Activated T-helper 1 cell treated with anti-CD3 and anti-CD28 coated beads, Interleukin-12 subunit alpha, Interleukin-12 subunit beta, Interleukin-2, Interleukin-4 antibody, amounts not matched to agents 30 ng/mL and 10 ng/mL and 1 ng/mL, durations not matched to agents 14 hours and 24 hours and 36 hours (primary cell): ENCODE measurements at places on chromosomes 13 and 19.
A peak's percentile ranks its signal among the peaks of the same experiment; 100 is the strongest.

GRCh38 chr13:70408865-70409264 lies 300.6 kb upstream of the KLHL1 start:
- H3K4me3 ChIP-seq, result no peak overlapping the region
- no peaks in the 10 kb centered on the region for H3K36me3 ChIP-seq
- no peak for DNase-seq
- no peaks in the 10 kb centered on the region for H3K4me1 ChIP-seq
- no peaks in the 10 kb centered on the region for H3K27me3 ChIP-seq

DNA sequence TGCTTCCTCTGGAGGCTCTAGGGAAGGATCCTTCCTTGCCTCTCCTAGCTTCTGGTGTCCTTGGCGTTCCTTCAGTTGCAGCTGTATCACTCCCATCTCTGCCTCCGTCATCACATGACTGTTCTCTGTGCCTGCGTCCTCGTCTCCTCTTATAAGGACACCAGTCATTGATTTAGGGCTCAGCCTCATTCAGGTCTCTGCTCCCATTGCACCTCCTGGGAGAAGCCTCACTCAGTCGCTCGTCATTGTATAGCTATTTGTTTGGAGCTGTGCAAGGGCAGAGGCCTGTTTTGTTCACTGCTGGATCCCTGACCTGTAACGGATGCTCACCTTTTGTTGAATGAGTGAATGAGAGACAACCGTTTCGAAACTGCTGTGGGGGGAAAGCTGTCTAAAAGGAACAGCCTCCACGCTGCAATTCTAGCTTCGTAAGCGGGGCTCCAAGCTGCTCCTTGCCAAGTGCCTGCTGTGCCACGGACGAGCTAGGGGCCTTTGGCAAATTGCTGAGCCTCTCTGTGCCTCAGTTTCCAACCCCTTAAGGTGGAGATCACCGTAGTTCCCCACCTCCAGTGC lies 17.2 kb downstream of the BRSK1 start:
- peaks cover 4% of the 10 kb centered on the region for H3K36me3 ChIP-seq
- H3K4me1 ChIP-seq, result peaks cover 17% of the 10 kb centered on the region
- H3K27me3 ChIP-seq, result no peaks in the 10 kb centered on the region
- peak overlapping the region; percentile 88 for H3K27ac ChIP-seq
- H3K4me3 ChIP-seq, result peak overlapping the region; percentile 88
- no peak for DNase-seq

GRCh38 chr13:22629374-22629773 lies 551.4 kb upstream of the SGCG start:
- no peak overlapping the region for H3K27ac ChIP-seq
- no peak for DNase-seq
- no peaks in the 10 kb centered on the region for H3K27me3 ChIP-seq

GRCh38 chr19:49637821-49638738 lies 1.9 kb downstream of the RRAS start:
- H3K4me1 ChIP-seq, result peaks cover 38% of the 10 kb centered on the region
- H3K36me3 ChIP-seq, result no peaks in the 10 kb centered on the region
- peak overlapping the region; percentile 45 for H3K27ac ChIP-seq
- no peak for DNase-seq

- peaks cover 9% of the 10 kb centered on the region for H3K36me3 ChIP-seq
- H3K4me1 ChIP-seq, result peaks cover 56% of the 10 kb centered on the region
- peak overlapping the region; percentile 23 for H3K4me3 ChIP-seq
- DNase-seq, result no peak
- H3K27ac ChIP-seq, result peak overlapping the region; percentile 78
Measured at GRCh38 chr13:79445968-79446645, 34.8 kb upstream of the NDFIP2 start.

DNA sequence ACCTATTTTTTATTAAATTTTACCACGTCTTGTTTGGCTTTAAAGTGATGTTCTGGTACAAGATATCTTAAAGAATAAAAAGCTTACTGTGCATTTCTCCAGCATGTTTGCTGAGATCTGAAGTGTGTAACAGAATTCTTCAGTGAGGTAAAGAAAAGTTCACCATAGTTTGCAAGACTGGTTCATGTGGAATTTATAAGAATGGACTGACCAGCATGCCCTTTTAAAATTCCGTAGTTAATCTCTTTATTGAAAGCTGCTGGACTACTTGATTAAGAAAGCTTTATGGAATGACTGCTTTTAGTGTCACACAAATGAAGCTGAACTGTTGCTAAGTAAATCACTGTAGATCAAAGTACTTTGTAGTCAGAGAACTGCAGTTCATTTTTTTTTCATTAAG lies 119.2 kb downstream of the GPC6 start:
- no peak for DNase-seq
- H3K27me3 ChIP-seq, result no peaks in the 10 kb centered on the region
- no peaks in the 10 kb centered on the region for H3K4me1 ChIP-seq

DNA sequence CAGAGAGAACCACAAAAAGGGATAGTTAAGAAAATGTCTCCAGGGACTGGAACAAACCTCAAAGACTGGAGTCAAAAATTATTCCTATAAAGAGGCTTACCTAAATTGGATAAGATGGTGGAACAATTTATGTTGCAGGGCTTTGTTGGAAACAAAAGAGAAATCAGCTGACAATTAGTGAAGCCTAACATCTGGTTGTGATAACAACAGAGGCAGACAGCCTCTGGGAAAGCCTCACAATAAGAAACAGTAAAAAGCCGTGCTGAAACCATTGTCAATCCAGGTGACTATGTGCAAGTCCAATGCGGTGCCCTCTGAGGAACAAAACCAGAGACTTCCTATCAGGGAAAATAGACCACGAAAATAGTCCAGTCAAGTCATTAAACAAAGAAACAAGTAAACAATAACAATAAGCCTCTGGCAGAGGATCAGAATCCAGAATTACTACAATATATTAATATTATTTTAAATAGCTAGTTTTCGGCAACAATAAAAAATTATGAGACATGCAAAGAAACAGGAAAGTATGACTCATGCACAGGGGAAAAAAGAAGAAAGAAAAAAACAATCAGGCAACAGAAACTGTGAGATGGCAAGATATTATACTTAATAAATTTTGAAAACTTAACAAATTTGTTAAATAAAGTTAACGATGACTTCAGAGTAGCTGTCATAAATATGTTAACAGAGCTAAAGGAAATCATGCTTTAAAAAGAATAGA lies 99.7 kb upstream of the RXFP2 start:
- H3K4me1 ChIP-seq, result no peaks in the 10 kb centered on the region
- no peaks in the 10 kb centered on the region for H3K27me3 ChIP-seq
- no peak overlapping the region for H3K4me3 ChIP-seq
- no peak for DNase-seq
- H3K27ac ChIP-seq, result no peak overlapping the region

GRCh38 chr19:48632692-48633147 lies 4.5 kb downstream of the DBP start:
- no peaks in the 10 kb centered on the region for H3K27me3 ChIP-seq
- peaks cover 7% of the 10 kb centered on the region for H3K36me3 ChIP-seq
- peaks cover 14% of the 10 kb centered on the region for H3K4me1 ChIP-seq
- peak overlapping the region; percentile 40 for H3K27ac ChIP-seq

- H3K4me3 ChIP-seq, result no peak overlapping the region
- no peak overlapping the region for H3K27ac ChIP-seq
- H3K4me1 ChIP-seq, result no peaks in the 10 kb centered on the region
- no peaks in the 10 kb centered on the region for H3K27me3 ChIP-seq
- H3K36me3 ChIP-seq, result peaks cover 7% of the 10 kb centered on the region
Measured at GRCh38 chr19:1827566-1828278, 15.6 kb upstream of the ATP8B3 start.

GRCh38 chr19:33906578-33907335 lies 110.1 kb downstream of the KCTD15 start:
- no peaks in the 10 kb centered on the region for H3K36me3 ChIP-seq
- H3K27me3 ChIP-seq, result peaks cover 30% of the 10 kb centered on the region
- no peak overlapping the region for H3K27ac ChIP-seq
- H3K4me3 ChIP-seq, result no peak overlapping the region
- H3K4me1 ChIP-seq, result no peaks in the 10 kb centered on the region
- DNase-seq, result no peak

DNA sequence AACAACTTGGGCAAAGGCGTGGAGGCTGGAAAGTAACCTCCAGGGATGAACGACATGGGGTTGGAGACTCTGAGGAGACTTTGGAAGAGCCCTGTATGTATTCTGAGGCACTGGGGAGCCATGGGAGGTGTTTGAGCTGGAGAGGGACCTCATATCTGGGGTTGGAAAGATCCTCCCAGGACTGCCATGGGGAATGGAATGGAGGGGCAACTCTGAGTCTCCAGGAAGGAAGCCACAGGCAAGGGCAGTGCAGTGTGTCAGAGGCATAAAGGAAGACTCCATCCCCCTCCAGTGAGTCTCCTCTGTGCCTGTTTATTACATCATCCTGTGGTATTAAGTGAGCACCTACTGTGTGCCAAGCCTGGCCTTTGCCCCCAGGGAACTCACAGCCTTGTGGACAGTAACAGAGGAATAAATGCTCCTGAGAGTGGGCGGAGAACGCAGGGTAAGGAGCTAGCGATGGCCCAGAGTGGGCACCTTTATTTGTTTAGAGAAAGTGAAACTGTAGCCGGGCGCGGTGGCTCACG lies 7.7 kb downstream of the PEAK3 start:
- H3K27ac ChIP-seq, result peak overlapping the region; percentile 53
- H3K4me1 ChIP-seq, result peaks cover 21% of the 10 kb centered on the region
- H3K36me3 ChIP-seq, result peaks cover 29% of the 10 kb centered on the region
- peak overlapping the region; percentile 69 for H3K4me3 ChIP-seq
- DNase-seq, result no peak

DNA sequence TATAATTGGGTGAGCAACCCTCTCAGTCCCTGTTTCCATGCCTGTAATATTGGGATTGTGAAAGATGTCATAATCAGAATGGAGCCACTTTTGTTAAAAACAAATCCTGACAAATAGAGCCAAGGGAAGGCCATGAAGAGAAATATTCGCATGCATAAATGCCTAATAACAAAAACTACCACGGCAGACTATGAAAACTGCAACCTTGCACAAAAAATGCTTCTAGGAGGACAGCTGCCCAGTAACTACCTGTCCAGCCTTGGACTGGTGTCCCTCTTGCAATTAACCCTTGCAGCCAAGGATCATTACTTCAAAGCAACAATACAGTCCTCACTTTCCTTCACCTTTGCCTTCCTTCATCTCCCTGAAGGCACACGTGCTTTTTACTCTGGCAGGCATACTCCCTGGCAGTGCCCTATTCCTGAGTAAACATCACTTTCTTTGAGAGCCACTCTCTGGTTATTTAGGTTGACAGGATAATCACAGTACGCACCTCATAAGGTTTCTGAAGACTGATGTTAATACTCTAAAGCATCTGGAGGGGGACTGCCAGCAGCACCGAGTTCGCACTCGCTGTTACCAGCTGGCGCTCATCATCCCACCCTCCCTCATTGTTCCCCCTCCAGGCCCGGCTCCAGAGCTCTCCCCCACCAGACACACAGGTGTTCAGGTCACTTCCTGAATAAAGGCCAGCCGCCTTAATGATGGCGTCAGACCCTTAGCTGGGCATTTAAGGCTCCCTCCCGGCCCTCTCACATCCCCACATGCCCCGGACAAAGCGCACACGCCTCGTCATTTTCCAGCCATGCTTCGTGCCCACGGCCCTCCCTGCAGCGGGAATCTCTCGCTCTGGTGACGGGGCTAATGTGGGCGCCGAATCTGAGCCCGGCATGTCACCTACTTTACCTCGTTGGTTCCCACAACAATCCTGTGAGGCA lies 57.3 kb downstream of the CDADC1 start:
- H3K27ac ChIP-seq, result no peak overlapping the region
- DNase-seq, result no peak
- H3K27me3 ChIP-seq, result no peaks in the 10 kb centered on the region
- no peak overlapping the region for H3K4me3 ChIP-seq
- H3K36me3 ChIP-seq, result no peaks in the 10 kb centered on the region

- H3K4me3 ChIP-seq, result no peak overlapping the region
- DNase-seq, result no peak
- H3K36me3 ChIP-seq, result no peaks in the 10 kb centered on the region
- peaks cover 12% of the 10 kb centered on the region for H3K27me3 ChIP-seq
- H3K4me1 ChIP-seq, result no peaks in the 10 kb centered on the region
Measured at GRCh38 chr13:91302111-91302510, 45.4 kb upstream of the MIR17HG start.

DNA sequence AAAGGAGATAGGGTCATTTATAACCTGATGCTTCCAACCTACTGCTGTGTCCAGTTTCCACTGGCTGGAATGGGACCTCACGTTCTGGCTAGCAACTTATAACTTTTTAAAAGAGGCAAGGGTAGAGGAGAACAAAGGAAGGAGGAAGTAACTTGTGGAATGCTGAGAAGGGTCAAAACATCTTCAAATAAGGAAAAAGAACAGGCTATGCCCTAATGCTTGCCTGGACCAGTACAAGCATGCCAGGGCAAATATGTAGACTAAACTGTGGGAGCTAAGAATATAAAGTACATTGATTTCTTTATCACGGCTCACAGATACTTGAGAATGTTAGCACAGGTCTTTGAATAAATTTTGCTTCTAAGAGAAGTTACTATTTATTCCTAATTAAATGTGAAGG lies 1.5 kb upstream of the ZNF561 start:
- H3K27me3 ChIP-seq, result no peaks in the 10 kb centered on the region
- no peak for DNase-seq
- H3K36me3 ChIP-seq, result peaks cover 30% of the 10 kb centered on the region
- H3K4me3 ChIP-seq, result peak overlapping the region; percentile 51

- no peak overlapping the region for H3K27ac ChIP-seq
- no peaks in the 10 kb centered on the region for H3K4me1 ChIP-seq
- peaks cover 10% of the 10 kb centered on the region for H3K27me3 ChIP-seq
Measured at GRCh38 chr19:19278315-19278714, 5.2 kb upstream of the TM6SF2 start.

DNA sequence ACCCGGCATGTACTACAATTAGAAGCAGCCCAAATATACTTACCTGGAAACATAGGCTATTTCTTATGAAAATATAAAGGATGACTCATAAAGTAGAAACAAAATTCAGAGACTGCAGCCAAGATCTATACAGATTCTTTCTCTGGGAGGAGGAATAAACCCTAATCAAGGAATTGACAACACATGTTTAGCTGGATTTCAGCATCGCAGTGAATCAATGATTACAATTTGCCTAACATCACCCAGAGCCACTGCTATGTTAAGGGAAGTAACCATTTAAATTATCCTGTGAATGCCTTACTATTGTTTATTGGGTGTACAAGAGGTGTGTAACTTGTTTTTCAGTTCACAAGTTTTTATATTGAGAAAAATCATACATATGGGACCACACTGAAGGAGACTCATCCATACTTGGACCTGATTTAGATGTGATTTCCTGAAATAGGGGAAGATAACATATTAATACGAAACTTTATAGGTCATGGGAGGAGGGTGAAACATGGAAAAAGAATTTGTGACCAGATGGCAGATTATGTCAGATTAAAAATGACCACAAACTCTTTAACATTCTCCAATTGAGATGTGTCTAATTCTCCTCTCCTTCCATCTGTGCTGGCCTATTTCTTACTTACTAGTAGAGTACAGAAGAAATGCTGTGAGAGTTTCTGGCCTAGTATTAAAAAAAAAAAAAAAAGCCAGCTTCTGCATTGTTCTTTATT lies 1168.4 kb downstream of the SLITRK1 start:
- no peaks in the 10 kb centered on the region for H3K36me3 ChIP-seq
- no peak overlapping the region for H3K4me3 ChIP-seq
- DNase-seq, result no peak
- no peak overlapping the region for H3K27ac ChIP-seq
- no peaks in the 10 kb centered on the region for H3K27me3 ChIP-seq
- H3K4me1 ChIP-seq, result no peaks in the 10 kb centered on the region

- peaks cover 11% of the 10 kb centered on the region for H3K4me1 ChIP-seq
- no peak for DNase-seq
- H3K27ac ChIP-seq, result peak overlapping the region; percentile 56
- H3K36me3 ChIP-seq, result no peaks in the 10 kb centered on the region
- no peak overlapping the region for H3K4me3 ChIP-seq
Measured at GRCh38 chr13:111046590-111047141, 68.4 kb upstream of the ARHGEF7 start.
